ENCODE measurements at places on chromosomes 1 and 21.

DNA sequence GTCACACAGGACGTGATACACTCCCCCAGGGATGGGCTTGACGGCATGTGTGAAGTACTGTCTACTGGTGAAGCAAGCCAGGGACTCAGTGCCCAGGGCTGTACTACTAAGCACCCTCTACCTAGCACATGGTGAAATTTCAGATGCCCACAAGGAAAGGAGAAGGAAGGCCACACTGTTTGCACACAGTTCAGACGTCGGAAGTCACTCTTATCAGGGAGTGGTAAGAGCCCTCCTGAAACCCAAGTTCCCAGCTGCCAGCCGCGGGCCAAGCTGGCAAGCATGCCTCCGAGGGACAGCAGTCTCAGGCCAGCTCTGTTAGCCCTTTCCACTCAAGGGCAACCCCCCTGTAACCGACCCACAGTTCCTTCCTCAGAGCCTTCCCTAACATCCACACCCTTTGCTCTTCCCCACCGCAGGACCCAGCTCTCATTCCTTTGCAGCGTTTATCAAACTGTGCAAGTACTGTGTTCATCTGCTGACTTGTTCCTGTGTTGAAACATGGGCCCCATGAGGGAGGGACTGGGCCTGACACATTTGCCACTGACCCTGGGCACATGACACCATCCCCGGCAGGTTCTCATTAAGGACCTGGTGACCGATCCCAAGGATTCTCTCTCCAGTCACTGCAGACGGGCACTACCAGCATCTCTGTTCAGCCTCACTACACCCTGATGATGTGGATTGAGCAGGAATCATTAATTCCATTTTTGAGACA is 58.5 kb downstream of the SLC66A1 start:
- no peak for DNase-seq

- no peak for DNase-seq
Observed at GRCh38 chr1:165512816-165513215, 31.0 kb upstream of the LRRC52 start.

DNA sequence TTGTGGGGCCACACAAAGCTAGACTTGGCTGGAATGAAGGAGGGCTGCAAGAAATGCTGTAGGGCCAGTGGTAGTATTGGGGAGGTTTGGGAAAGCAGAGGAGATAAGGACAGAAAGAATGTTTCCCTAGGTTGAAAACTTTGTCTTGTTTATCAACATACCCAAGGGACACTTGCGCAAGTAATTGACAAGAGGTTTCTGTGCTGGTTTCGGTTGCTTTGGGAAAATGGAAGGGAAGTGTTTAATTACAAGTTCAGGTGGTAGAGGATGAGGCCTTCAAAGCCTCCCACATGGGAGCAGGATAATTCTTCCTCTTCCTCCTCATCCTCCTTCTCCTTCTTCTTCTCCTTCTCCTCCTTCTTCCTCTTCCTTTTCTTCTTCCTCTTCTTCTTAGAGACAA is 182.1 kb upstream of the LMO4 start:
- no peak for DNase-seq

GRCh38 chr1:2271211-2271721 is 43.1 kb downstream of the SKI start:
- no peak for DNase-seq

GRCh38 chr21:31098576-31099005 is 60.3 kb upstream of the KRTAP19-8 start:
- DNase-seq, result peak; percentile 60

DNA sequence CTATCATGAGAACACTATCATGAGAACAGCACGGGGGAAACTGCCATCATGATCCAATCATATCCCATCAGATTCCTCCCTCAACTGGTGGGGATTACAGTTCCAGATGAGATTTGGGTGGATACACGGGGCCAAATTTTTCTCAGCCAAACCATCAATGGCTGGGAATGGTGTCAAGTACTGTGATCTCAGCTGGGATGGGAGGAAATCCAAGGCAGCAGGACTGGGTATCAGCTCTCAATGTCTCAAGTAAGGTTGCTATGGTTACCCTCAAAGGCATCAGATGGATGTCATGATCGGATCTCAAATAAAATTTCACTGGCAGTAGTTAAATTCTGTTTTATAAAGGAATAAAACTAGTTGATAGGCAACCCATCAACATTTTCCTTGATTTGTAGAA is 399.0 kb downstream of the KCNT2 start:
- no peak for DNase-seq

DNA sequence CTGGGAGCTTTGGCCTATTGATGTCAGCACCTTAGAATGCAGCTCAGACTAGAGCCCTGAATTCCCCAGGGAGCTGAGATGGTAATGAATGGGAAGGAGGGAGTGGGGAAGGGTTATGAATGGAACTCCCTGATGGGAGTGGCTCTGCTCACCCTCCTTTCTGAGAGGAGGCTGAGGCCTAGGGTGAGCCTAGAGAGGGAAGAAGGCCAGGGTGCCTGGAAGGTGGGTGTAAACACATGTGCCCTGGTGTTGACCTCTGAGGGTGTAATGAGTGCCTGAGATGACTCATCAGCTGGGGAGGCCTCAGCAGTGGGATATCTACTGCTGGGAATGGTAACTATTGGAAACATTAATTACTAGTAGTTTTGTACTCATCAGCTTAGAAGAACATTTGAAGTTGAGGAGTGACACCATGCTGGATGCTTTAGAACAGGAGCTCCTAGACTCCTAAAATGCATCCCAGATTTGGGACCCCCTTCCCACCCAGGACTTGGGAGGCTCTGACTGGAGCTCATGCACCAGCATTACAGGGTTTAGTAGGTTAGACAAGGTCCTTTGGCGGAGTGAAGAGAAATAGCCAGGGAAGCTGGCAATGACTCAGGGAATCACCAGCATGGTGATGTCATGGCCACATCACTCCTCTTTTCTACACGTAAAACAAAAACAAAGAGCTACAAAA is 16.0 kb upstream of the PIGV start:
- no peak for DNase-seq

GRCh38 chr1:35431173-35431599 is 126.0 kb downstream of the KIAA0319L start:
- DNase-seq, result no peak

GRCh38 chr1:159009287-159009686 is 420 bp upstream of the IFI16 start:
- DNase-seq, result no peak

GRCh38 chr1:203084588-203085527 is 954 bp downstream of the MYOG start:
- DNase-seq, result no peak

DNA sequence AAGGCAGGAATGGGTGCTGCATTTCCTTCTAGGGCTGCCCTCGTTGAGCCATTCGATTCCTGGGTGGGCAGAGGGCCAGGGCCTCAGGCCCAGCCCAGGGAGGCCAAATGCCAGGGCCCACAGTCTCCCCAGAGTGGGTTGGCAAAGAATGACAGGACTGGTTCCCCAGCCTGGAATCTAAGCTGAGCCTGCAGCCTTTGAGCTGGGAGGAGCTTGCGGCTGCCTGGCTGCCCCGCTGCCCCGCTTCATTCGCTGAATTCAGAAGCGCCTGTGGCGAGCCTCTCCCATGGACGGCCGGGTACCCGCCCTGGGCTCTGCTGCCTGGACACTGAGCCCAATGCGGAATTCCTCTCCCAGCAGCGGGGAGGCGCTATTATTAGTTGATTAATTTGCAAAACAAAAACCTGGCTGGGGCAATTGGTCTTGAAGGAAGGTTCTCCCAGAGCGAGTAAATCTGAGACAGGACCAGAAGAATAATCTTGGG is 32.3 kb upstream of the TARDBP start:
- DNase-seq, result no peak
